ENCODE measurements at places on chromosomes 3 and 15. TPM values are rescaled to one million over a fixed set of nuclear protein-coding genes. Genes with fewer than 3 reads are reported as not detected.

- peak; percentile 26 for DNase-seq
These were observed 140.7 kb downstream of the FBLN2 start for GRCh38 chr3:13689373-13690260.

- DNase-seq = peak; percentile 41
These were observed 27.6 kb upstream of the FAM3D start for GRCh38 chr3:58693940-58694850.

DNA sequence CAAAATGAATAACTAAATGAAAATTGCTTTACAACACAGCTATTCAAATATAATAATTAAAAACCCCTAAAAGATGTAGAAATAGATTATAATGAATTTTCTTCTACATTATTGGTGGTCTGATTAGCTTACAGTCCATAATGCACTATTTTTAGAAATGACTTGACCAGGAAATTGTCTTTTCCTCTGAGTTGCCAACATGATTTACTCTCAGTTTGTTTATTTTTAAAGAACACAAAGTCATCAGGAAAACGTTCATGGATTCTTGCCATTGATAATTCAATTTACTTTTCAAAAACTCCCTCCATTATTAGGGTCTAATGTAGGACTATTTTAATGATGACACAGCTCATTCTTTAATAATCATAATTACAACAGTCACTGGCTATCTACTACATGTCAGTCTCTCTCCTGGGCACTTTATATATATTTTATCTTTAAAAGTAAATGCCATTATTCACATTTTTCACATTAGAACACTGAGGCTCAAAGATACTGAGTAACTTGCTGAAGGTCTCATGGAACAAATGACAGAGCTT is 1.1 kb downstream of the TM4SF18 start:
- DNase-seq = no peak

GRCh38 chr3:16767006-16767405 is 117.7 kb upstream of the PLCL2 start:
- DNase-seq = no peak

- no peak for DNase-seq
These were observed 20.6 kb downstream of the ABTB1 start for GRCh38 chr3:127693336-127693843.

DNA sequence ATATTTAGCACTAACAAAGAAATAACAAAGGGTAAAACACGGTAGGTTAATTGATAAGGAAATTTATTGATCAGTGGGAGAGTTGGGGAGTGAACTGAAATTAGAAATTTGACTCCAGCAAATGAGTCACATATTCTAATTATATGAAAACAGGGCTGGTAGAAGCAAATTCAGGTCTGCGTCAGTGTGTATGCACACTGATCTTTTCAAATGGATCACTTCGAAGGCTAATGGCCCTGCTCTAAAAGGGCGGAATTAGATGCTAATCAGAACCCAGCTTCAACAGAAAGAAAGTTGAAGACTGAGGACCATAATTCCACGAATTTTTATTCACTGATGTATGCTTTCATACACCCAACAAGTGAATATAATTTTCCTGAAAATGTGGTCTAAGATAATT is 762.4 kb upstream of the DPPA4 start:
- DNase-seq = no peak

DNA sequence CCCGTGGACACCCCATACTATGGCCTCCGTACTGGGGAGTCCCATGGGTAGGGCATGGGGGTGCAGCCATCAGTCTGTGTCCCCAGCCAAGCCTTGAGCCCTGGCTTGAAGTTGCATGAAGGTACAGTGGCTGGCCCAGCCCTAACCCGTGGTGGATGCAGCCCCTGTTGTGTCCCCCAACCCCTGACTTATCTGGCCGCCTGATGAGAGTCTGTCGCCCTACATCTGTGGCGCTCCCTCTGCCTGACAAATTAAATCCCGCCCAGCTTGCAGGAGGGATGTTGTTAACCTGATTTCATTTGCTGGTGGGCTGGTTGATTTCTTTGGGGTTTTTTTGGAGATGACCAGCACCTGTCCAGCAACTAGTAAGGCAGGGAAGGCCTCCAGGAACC is 186.1 kb downstream of the APBA2 start:
- DNase-seq = no peak

- DNase-seq = no peak
These were observed 105.6 kb upstream of the MELTF start for GRCh38 chr3:197135212-197135611.

- no peak for DNase-seq
These were observed 180.5 kb downstream of the TCF12 start for GRCh38 chr15:57098896-57099295.

DNA sequence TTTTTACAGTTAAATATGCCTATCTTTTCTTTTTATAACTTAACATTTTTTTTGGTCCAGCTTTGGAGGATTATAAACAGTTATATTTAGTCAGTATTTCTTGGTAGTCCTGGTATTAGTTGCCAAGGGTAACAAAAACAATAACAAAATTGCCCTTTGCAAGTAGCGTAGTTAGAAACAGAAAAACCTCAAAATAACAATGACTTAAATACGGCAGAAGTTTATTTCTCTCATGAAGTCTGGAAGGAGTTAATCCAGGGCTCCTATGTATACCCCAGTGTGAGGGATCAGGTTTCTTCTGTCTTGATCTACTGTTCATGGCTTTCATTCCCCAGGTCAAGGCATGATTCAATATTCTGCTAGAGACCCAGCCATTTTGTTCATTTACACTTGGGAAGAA is 14.1 kb upstream of the MYH15 start:
- DNase-seq = peak; percentile 58

GRCh38 chr3:22734756-22735155 is 468.4 kb upstream of the UBE2E2 start:
- DNase-seq = no peak

- DNase-seq = no peak
These were observed 257.2 kb downstream of the RBMS3 start for GRCh38 chr3:29537889-29538609.

DNA sequence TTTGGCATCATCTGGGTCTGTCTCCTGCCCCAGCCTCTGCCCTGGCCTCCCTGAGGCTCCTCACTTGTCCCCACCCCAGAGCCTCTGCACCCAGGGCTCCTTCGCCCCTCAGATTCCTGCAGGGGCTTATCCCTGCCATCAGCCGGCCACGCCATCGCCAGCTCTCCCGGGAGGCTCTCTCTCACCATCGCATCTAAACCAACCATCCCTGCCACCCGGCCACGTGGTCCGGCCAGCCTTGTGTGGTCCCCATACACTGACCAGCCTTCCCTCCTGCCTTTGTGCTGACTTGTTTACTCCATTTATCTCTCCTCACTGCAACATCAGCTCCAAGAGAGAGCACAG is 134.3 kb upstream of the IQSEC1 start:
- no peak for DNase-seq

- DNase-seq = no peak
These were observed 100.8 kb downstream of the TPRG1 start for GRCh38 chr3:189272500-189273119.

DNA sequence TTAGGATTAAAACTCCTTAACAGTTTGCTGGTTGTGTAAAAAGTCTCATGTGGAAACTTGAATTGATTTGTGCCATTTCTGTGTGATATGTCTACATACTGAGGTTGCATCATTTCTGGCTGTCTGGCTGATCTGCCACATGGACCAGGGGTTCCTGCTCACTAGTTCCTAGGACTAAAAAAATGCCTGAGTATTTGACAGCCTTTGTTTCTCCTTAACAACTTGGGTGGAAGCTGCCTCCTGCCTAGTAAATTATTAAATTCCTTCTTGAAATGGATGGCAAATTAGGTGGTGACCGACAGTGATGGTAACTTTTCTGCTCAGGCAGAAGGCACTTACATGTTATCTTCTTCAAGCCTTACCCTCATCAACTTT is 226.9 kb upstream of the MRPL3 start:
- no peak for DNase-seq

- DNase-seq = peak; percentile 90
These were observed 33.9 kb upstream of the CDCP1 start for GRCh38 chr3:45180051-45180450.

GRCh38 chr15:27587810-27588209 is 511.3 kb downstream of the OCA2 start:
- no peak for DNase-seq

CLDN18 gene
- total RNA-seq = not detected

ARHGAP31 gene
- 4.5 TPM for total RNA-seq

THSD4 gene
- 1.6 TPM for total RNA-seq

KBTBD13 gene
- 0.13 TPM for total RNA-seq

GTPBP8 gene
- 28.2 TPM for total RNA-seq

CCDC54 gene
- not detected for total RNA-seq
